ENCODE measurements at places on chromosomes 1 and 21.

DNA sequence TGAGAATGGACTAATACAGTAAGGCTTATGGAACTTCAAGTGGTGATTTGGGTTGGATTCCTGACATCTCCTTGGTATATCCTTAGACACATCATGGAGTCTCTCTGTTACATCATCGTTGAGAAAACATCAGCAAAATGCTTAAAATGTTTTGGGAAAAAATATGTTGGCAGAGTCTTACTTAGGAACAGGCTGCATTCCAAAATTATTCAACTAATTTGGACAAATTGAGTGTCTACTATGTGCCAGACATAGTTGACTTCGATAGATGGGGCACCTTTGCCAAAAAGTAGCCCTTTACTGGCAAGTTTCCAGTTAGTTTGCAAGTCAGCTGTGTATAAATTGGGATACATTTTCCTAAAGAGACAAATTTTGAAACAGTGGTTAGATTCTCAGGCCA is 253.4 kb upstream of the ST6GALNAC5 start:
- DNase-seq, result no peak

DNA sequence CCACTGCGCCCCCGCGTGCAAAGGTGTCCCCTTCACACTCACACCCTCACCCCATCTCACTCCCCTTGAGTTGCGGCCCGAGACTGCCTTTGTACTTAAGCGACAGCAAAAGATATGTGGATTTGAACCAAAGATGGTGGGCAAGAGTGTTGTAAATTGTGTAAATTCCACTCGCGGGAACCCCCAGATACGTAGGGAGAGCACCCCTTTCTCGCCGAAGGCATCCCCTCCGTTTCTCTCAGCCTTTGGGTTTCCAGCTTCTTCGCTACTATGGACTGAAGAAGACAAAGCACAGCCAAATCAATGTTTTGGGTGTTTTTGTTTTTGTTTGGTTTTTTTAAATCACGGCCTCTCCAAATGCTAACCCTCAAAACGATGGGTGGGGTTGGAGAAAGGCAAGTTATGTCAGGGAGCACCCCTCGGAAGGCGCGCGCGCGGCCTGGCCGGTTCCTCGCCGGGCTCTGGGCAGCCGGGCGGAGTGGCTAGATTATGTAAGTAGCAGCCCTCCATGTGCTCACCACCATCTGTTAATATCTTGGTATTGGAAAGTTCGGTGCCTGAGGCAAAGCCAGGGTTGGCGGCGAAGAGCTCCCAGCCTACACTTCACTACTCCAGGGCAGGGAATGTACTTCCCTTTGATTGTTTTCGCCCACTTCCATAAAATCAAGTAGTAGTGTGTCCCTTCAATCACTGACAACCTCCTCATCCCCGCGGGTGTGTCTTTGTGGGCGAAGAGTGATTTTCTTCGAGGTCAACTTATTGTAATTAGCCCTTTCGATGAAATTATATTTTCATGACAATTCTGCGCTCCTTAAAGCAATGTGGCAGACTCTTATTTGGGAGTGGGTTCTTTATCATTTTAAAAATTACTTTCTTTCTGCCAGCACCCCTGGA is 4.0 kb upstream of the PROX1 start:
- DNase-seq, result no peak

- no peak for DNase-seq
These were observed 5.7 kb downstream of the MRTO4 start for GRCh38 chr1:19257178-19257914.

DNA sequence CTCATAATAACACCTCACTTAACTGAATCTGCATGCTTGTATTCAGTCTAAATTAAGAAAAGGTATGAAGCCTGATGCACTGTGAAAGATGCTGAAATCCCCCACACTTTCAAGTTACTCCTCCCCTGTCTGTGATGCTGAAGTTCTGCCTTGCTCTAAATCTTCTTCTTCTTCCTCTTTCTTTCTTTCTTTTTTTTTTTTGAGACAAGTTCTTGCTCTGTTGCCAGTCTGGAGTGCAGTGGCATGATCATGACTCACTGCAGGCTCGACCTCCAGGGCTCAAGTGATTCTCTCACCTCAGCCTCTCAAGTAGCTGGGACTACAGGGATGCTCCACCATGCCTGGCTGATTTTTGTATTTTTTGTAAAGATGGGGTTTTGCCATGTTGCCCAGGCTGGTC is 231.0 kb upstream of the B3GALT2 start:
- DNase-seq, result no peak

- DNase-seq, result no peak
These were observed 81.6 kb upstream of the PBX1 start for GRCh38 chr1:164477343-164477742.

- DNase-seq, result no peak
These were observed 598.3 kb upstream of the ZP4 start for GRCh38 chr1:238489006-238489405.

- DNase-seq, result no peak
These were observed 225.6 kb downstream of the ZNF326 start for GRCh38 chr1:90220496-90220895.

- DNase-seq, result no peak
These were observed 80.0 kb downstream of the HUNK start for GRCh38 chr21:31952828-31953227.

GRCh38 chr1:152457561-152457960 is 43.5 kb upstream of the CRNN start:
- no peak for DNase-seq

DNA sequence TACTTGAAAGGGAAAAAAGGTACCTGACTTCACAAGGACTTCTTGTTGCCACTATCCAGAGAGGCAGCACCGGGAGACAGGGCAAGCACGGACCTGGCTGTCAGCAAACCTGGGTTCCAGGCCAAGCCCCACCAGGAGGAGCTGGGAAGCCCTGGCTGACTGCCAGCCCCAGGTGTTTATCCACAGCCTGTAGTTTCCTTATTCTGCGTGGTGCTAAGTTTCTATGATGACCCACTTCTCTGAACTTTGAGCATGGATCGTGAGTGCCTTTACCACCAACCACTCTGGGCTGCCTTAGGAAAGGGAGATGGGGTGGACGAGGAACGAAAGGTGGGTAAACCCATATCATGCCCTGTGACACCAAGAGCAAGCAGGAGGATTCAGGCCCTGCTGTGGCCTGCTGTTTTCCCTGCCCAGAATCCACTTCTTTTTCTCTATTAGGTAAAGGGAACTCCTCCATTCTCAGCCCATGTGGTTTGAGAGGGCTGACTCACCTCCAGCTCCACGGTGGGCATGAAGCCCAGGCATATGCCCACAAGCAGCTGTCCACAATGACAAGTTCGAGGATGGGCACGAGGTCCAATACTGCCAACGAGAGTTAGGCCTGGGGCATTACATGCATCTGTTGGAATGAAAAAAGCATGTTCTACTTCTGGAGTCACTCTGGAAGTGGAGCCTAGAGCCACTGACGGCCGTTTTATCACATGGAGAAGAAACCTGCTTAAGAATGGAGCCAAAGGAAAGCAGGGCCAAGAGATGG is 20.3 kb downstream of the TSPAN2 start:
- no peak for DNase-seq

DNA sequence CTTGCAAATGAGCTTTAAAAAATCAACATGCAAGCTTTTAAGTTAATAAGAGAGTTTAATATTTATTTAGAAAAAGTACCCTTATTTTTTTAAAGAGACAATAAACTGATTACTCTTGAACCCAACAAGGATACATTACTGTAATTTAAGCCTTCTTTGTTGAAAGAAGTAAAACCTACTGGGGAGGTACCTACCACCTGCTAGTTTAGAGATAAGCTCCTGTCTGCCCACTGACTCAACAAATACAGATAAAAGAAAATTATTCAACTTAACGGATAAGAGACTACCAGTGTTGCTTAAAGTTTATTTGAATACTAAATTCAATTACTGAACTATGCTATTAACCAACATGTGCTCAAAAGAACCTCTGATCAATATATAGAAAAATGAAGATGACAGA is 23.1 kb downstream of the USP24 start:
- no peak for DNase-seq

DNA sequence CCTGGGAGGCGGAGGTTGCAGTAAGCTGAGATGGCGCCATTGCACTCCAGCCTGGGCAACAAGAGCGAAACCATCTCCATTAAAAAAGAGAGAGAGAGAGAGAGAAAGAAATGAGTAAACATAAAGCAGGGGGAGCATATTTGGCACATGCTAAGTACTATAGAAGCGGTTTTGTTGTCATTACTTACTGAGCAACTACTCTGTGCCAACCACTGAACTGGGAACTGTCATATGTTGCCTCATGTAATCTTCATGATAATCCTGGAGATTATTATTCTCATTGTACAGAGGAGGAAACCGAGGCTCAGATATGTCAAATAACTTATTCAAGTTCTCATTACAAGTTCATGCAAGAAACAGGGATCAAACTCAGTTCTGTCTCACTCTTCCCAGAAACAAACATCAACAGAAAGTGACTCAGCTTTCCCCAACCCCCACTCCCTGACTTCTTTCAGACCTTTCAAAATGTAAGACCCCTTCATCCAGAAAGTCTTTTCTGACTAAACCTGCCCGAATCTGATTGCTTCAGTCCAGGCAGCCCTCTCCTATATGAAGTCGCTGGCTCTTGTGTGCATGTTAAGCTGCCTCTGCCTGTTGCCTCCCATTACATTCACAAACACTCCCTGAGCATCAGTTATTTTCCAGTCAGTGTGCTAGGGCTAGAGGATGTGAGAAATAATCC is 23.5 kb downstream of the LAMB3 start:
- no peak for DNase-seq

GRCh38 chr1:74733604-74734484 is 892 bp downstream of the TYW3 start:
- peak; percentile 61 for DNase-seq
